Stimulated activated CD8-positive, alpha-beta memory T cell treated with anti-CD3 and anti-CD28 coated beads, Interleukin-15, amount 100 ng/mL, for 4 hours (primary cell): ENCODE measurements at places on chromosomes 6 and 20.

DNA sequence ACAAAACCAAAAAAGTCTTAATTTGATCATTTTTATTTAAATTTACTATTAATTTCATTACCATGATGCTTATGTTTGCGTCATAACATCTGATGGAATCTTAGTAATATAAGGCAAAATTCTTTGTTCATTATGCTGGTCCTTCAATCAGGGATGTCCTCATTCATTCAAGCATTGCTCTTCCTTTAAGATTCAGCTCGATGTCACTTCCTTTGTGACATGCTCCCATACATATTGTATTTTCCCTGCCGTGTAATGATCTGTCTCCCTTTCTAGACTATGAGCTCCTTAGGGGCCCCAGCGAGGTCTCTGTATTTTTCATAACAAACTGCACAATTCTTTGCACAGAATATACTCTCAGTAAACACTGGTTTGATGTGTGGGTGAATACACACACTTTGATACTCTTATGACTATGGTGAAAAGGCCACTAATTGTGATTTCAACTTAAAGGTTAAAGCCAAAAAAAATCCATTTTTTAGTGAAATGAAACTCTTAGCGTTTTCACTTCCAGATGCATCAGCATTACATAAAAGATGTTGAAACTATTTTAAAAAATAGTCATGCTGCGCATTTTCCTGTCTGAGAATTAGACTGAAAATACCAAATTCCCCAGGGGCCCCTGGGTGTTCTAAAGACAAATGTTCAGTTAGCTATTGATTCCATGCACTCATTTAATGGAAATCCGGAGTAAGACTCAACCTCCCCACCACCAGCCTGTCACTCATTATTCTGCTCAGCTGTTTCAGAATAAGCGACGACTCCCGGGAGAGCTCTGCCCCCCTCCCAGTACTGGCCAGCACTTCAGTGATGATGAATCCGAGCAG lies 169.7 kb downstream of the ATXN1 start:
- DNase-seq: no peak

GRCh38 chr6:39298061-39298460 lies 16.2 kb downstream of the KCNK17 start:
- no peak for DNase-seq

DNA sequence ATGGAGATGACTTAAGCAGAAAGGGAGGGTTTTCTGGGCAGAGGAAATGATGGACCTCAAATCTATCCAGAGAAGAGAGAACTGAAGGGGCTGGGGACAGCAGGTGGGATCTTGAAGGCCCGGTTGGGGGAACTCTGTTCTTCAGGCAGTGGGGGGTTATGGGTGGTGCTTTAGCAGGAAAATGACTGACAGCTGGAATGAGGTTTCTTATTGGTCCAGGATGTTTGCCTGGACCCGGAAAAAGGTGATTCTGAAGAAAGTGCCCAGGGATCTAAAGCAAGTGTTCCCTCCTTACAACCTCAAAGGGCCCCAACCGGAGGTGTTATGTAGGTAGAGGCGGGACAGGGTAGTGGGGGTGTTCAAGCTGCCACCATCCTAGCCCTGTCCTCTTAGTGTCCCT lies 11.3 kb upstream of the LKAAEAR1 start:
- no peak for DNase-seq

DNA sequence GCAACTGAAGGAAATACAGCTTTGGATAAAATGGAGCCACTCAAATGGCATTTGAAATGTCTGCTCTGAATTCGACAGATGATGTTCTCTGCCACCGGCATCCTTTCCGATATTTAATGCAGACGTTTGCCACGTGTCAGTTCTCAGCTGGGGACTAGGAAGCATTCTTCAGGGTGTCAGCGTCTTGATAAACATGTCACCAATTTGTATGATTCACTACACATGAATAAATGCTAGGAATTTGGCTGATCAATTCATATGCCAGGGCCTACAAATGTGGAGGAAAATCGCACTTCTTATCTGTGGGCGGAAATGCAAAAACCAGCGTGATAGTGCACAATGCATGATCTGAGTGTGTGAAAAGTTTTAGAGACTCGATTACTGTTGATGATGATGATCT lies 169.5 kb downstream of the SLC24A3 start:
- no peak for DNase-seq

DNA sequence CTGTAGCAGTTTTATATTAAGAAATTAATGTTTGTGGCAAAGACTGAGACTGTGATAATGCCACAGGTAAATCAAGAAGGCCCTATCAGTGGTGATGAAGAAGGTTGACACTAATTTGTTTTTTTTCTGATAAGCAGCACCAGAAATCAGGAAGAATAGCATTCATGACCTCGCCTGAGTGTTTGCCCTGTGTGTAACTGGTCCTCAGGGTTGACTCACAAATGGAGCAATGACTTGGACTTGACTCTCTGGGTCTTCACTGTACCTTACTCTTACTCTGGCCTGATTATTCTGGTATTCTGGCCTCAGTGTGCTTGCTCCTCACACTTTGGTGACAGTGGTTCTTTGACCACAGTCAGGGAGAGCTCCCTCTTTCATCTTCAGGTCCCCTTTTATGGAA lies 243.9 kb downstream of the HAO1 start:
- DNase-seq: no peak

GRCh38 chr6:127403636-127404035 lies 55.6 kb downstream of the KIAA0408 start:
- DNase-seq: no peak

- DNase-seq: no peak
Measured at GRCh38 chr6:1039191-1039590, 272.7 kb upstream of the FOXQ1 start.

- DNase-seq: no peak
Measured at GRCh38 chr6:161353208-161353613, 79.3 kb upstream of the AGPAT4 start.

GRCh38 chr20:15111654-15112053 lies 774.2 kb upstream of the FLRT3 start:
- DNase-seq: no peak

DNA sequence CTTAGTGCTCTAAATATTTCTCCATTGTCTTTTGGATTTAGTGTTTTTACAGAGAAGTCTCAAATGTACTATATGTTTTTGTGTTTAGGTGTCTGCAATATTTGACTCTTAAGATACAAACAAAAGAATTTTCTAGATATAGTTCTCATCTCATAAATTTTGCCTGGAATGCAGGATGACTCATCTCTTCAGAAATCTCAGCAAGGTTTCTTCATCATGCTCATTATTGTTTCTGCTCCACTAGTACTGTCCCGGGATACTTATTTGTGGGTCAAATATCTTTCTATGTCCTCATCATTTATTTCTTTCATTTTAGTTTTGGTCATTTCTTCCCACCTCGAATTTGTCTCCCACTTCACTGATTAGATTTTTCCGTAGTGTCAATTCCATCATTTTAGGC lies 9.5 kb downstream of the AHI1 start:
- no peak for DNase-seq
